ENCODE measurements at places on chromosomes 7 and 10. TPM values are rescaled to one million over a fixed set of nuclear protein-coding genes. Genes with fewer than 3 reads are reported as not detected.

DNA sequence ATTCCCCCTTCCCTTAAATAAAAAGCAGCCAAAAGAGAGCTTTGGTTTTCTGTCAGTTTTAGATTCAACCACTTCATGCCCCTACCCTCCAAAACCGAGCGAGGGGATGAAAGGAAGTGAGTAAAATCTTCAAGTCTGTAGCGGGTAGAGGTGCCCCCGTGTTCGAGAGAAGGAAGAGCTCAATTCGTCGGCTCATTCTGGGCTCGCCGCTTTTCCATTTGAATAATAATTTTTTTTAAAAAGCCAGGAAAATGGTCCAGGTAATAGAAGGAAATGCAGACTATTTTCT, 436.2 kb upstream of the GALNT17 start:
- H3K4me3 ChIP-seq = peak overlapping the region; percentile 90
- no peak overlapping the region for H3K27ac ChIP-seq
- no peak for DNase-seq
- no peaks in the 10 kb centered on the region for H3K27me3 ChIP-seq

DNA sequence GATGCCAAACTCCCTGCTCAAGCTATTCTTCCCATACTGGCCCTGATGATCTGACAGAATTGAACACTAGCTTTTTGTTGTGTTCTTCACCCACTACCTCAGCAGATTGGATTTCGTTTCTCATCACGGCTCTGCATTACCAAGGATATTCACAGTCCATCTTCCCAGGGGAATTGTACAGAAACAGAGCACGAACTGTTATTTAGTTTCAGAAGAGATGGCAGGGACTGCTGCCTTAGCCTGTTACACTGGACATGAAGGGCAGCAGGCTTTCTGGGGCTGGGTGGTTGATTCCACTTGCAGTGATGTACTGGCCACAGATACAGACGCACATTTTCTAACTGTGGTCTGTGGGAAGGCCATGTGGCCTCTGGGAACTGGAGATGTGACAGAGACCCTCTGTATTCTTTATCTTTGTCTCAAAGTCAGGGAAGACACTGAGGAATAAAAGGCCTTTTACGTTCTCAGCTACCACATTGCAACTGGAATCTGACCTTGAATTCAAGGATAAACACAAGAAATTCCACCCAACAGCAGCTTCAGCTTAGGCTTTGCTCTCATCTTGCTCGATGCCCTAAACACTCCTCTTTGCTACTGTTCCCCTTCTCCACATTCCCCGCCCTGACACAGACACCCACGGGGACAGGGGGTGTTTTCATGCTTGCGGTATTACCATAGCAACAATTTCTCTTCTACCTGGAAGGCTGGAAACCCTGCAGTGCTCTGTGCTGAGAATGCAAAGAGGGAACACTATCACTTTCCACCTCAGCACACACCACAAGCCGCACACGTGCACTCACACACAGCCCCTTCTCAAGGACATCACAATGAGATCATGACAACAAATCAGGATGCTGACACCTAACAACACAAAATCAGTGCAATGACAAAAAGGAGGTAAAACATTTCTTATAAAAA, 81.7 kb downstream of the RNF216 start:
- H3K27me3 ChIP-seq = no peaks in the 10 kb centered on the region
- DNase-seq = peak; percentile 42
- peaks cover 50% of the 10 kb centered on the region for H3K4me1 ChIP-seq
- no peak overlapping the region for H3K4me3 ChIP-seq
- H3K36me3 ChIP-seq = peaks cover 23% of the 10 kb centered on the region

The CALN1 gene
- total RNA-seq = not detected

The NFKB2 gene
- total RNA-seq = 16.1 TPM

DNA sequence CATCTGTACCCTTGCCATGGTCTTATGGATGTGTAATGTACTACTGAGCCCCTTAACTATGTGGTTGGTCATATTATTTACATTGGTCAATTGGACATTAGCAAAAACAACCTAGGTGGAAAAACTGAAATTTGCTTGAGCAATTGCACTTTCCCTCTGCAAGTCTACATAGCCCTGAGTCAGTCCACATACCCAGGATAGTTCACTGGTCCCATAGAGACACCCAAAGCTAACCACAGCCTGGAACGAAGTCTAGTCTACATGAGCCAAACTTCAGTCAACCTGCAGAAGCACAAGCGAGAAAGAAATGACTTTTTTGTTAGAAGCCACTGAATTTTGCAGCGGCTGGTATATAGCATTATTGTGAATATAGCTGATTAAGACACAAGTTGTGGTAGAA, 37.6 kb upstream of the COL1A2 start:
- H3K36me3 ChIP-seq = no peaks in the 10 kb centered on the region
- peaks cover 3% of the 10 kb centered on the region for H3K4me1 ChIP-seq
- H3K27ac ChIP-seq = no peak overlapping the region
- DNase-seq = no peak
- H3K27me3 ChIP-seq = no peaks in the 10 kb centered on the region

DNA sequence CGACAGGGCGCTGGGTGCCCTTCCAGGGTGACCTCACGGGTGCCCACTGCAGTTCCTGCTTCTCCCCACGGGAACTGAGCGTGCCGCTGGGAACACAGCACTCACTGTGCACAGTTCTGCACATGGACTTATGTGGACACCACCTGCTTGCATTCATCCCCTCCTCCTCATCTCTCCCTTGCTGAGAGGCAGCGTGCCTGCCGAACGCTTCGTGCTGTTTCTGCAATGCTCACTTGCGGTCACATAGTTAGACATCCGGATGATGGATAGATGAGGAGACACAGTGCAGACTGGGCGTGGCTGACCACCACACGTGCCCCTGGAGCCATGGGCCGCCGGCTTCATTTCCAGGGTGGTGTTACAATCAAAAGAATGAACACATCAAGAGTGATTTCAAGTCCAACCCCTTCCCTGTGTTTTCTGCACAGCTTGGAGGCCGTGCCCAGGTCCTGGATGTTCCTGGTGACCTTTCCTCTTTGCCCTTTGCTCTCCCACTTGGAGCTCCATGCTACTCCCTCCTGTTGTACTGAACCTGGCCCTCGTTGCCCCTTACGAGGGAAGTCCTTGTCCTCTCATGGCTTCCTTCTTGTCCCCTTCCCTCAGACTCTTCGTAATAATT, 119.4 kb downstream of the VIPR2 start:
- H3K4me3 ChIP-seq = no peak overlapping the region
- no peaks in the 10 kb centered on the region for H3K36me3 ChIP-seq
- H3K4me1 ChIP-seq = no peaks in the 10 kb centered on the region
- no peaks in the 10 kb centered on the region for H3K27me3 ChIP-seq

The GNAT3 gene
- not detected for total RNA-seq

- H3K36me3 ChIP-seq = no peaks in the 10 kb centered on the region
- H3K27ac ChIP-seq = no peak overlapping the region
- DNase-seq = no peak
Observed at GRCh38 chr10:82277591-82277990, 402.6 kb downstream of the NRG3 start.

DNA sequence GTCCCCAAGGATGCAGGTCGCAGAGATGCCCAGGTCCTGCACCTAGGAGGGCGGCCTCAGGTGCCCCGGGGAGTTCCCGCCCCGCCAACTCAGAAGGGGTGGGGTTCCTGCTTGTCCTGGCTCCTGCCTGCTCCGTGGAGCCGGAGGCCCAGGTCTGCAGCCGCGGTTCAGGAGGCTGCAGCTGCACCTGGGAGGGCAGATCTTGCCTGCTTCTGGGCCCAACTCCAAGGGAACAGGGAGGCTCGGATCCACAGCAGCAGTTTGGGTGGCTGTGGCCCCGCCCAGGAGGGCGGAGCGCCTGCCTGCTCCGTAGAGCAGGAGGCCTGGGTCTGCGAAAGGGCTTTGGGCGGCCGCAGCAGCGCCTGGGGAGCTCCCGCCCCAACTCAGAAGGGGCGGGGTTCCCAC, 108.2 kb upstream of the EGR2 start:
- no peaks in the 10 kb centered on the region for H3K36me3 ChIP-seq
- H3K4me1 ChIP-seq = no peaks in the 10 kb centered on the region
- H3K27me3 ChIP-seq = no peaks in the 10 kb centered on the region
- no peak overlapping the region for H3K27ac ChIP-seq

GRCh38 chr10:118754229-118754555, 578 bp downstream of the CACUL1 start:
- peak overlapping the region; percentile 88 for H3K4me3 ChIP-seq
- no peaks in the 10 kb centered on the region for H3K4me1 ChIP-seq
- no peak for DNase-seq

The KIF11 gene
- 18.3 TPM for total RNA-seq

DNA sequence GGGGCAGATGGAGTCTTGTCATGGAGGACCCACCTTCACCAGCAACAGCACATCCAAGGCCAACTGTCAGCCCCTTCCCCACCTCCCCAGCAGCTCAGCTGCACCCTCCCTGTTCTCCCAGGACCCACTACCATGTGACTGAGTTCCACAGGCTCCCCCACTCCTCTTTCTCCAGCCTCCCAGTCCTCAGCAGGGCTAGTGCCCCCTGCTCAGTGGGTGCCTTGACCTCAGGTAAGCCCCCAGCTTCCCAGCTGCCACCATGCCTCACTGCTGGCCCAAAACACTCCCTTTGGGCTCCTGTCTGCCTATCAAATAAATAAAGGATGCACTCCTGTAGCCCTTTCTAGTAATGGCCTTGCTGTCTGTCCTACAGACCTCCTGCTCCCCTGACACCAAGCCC, 174.4 kb downstream of the SLIT1 start:
- no peak overlapping the region for H3K4me3 ChIP-seq
- no peak for DNase-seq
- no peaks in the 10 kb centered on the region for H3K36me3 ChIP-seq
- H3K4me1 ChIP-seq = no peaks in the 10 kb centered on the region

GRCh38 chr7:113824117-113824823, 94.5 kb downstream of the PPP1R3A start:
- H3K27me3 ChIP-seq = no peaks in the 10 kb centered on the region
- no peak overlapping the region for H3K27ac ChIP-seq
- H3K4me3 ChIP-seq = no peak overlapping the region
- H3K4me1 ChIP-seq = no peaks in the 10 kb centered on the region
- DNase-seq = no peak

Data from IMR-90 (cell line).